ENCODE measurements at places on chromosomes 5 and 9. TPM values are rescaled to one million over a fixed set of nuclear protein-coding genes. Genes with fewer than 3 reads are reported as not detected.

RFESD gene
- total RNA-seq, result 0.75 TPM

CORO2A gene
- 1.6 TPM for total RNA-seq

RLN2 gene
- not detected for total RNA-seq

CCL27 gene
- not detected for total RNA-seq

BTNL3 gene
- not detected for total RNA-seq

SLC46A2 gene
- not detected for total RNA-seq

POU5F2 gene
- 2.8 TPM for total RNA-seq

IGFBPL1 gene
- 5.9 TPM for total RNA-seq

SPINK6 gene
- not detected for total RNA-seq

ABO gene
- total RNA-seq, result 3.3 TPM

SIT1 gene
- 0.65 TPM for total RNA-seq

CARD9 gene
- 2.6 TPM for total RNA-seq

DIMT1 gene
- total RNA-seq, result 23.1 TPM
